ENCODE measurements at places on chromosomes 7 and 10. TPM values are rescaled to one million over a fixed set of nuclear protein-coding genes. Genes with fewer than 3 reads are reported as not detected.

DNA sequence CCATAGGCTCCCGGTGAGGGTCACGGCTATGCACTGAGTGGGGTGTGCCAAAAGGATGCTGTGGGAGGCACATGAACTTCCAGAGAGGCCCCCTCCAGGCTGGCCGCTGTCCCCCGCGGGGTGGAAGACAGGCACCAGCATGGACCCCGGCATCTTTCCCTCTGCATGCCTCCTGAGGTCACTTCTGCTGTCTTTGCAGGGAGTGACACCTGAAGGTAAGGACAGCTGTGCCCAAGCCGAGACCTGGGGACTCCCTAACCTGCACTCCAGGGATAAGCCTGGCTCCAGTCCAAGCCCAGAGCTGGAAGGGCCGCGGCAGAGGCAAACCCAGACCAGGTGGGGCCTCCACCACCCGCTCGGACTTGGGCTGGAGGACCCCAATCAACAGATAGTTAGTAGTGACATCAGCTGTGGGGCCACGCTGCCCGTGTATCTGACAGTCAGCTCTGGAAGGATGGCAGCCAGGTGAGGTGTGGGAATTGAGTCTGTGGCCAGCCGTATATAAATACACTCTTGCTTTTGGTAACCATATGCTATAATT is 340.7 kb upstream of the MKI67 start:
- H3K36me3 ChIP-seq = peaks cover under 1% of the 10 kb centered on the region
- H3K4me3 ChIP-seq = no peak overlapping the region
- no peak for DNase-seq
- no peaks in the 10 kb centered on the region for H3K4me1 ChIP-seq
- H3K27me3 ChIP-seq = no peaks in the 10 kb centered on the region

DNA sequence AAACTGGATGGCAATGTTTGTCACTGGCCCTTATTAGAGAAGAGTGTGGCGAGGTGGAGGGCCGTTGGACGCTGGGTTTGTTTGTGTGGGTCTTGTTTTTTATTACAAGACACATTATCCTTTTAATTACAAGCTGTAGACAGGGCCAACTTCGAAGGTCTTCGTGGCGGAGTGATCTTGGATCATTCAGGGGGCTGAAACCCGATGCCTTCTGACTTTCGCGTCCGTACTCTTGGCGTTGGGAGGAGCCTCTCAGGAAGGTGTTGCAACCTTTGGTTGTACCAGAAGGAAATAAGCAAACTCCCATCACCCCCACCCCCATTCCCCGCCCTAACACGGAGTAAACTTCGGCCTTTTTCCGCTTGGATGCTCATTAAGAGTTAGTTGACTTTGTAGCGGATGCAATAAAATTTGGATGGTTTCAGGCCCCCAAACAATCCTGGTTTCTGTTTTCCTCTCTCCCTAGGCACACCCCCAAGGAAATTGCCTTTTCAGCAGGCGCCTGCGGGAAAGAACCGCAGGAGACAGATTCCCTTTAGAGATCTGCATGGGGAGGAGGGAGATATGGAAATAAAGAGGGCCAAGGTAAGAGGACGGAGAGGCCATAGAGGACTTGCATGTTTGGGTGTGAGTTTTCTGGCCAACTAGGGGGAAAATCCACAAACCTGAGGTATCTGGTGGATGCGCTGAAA is 294.5 kb upstream of the NFE2L3 start:
- DNase-seq = no peak
- H3K4me1 ChIP-seq = peaks cover 5% of the 10 kb centered on the region
- H3K36me3 ChIP-seq = no peaks in the 10 kb centered on the region
- no peak overlapping the region for H3K27ac ChIP-seq
- H3K4me3 ChIP-seq = no peak overlapping the region
- peaks cover 16% of the 10 kb centered on the region for H3K27me3 ChIP-seq

DNA sequence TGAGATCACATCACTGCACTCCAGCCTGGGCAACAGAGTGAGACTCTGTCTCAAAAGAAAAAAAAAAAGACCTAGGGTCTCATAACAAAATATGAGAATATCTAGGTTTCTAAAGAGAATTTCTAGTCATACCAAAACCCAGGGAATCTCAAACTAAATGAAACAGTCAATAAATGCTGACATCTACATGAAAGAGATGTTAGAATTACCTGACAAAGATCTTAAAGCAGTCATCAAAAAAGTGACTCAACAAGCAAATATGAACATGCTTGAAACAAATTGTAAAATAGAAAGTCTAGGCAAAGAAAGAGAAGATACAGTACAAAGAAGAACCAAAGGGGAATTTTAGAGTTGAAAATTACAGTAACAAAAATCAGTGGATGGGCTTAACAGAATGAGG is 26.9 kb upstream of the RET start:
- peaks cover 35% of the 10 kb centered on the region for H3K27me3 ChIP-seq
- no peaks in the 10 kb centered on the region for H3K36me3 ChIP-seq
- no peak overlapping the region for H3K27ac ChIP-seq
- no peak for DNase-seq
- H3K4me3 ChIP-seq = no peak overlapping the region

DNA sequence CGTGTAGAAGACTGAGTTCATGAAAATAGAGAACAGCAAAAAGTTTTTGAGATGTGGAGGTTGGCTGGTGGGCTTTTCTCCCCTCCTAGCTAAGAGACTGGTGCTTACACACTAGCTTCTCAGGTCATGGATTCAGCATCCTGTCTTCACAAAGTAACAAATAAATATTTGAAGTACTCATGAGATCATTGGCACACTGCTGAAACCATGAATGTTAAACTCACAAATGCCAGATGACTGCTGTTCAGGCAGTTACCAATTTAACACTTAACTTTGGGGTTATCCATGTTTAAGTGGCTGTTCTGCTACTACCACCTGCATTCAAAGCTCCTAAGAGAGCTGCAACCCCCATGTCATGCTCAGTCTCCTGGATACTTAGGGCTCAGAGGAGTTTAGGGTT is 119.0 kb upstream of the BET1 start:
- no peaks in the 10 kb centered on the region for H3K4me1 ChIP-seq
- H3K27me3 ChIP-seq = no peaks in the 10 kb centered on the region
- H3K27ac ChIP-seq = no peak overlapping the region
- no peak overlapping the region for H3K4me3 ChIP-seq
- DNase-seq = no peak

- peaks cover 40% of the 10 kb centered on the region for H3K4me1 ChIP-seq
- no peak overlapping the region for H3K27ac ChIP-seq
- H3K4me3 ChIP-seq = no peak overlapping the region
- no peak for DNase-seq
- H3K36me3 ChIP-seq = peaks cover 16% of the 10 kb centered on the region
Measured at GRCh38 chr7:74473116-74473515, 19.4 kb downstream of the GTF2IRD1 start.

- no peak within 1 kb of the TSS for H3K27ac ChIP-seq
- no peaks in the 10 kb centered on the region for H3K4me1 ChIP-seq
- H3K27me3 ChIP-seq = peaks cover 52% of the 10 kb centered on the region
- DNase-seq = no peak
- no peak within 1 kb of the TSS for H3K4me3 ChIP-seq
Measured at GRCh38 chr7:129188372-129188891, at the start of gene SMO. Gene SMO (plus strand): TSS chr7:129188633. CDS start chr7:129189152, 519 bp downstream.

DNA sequence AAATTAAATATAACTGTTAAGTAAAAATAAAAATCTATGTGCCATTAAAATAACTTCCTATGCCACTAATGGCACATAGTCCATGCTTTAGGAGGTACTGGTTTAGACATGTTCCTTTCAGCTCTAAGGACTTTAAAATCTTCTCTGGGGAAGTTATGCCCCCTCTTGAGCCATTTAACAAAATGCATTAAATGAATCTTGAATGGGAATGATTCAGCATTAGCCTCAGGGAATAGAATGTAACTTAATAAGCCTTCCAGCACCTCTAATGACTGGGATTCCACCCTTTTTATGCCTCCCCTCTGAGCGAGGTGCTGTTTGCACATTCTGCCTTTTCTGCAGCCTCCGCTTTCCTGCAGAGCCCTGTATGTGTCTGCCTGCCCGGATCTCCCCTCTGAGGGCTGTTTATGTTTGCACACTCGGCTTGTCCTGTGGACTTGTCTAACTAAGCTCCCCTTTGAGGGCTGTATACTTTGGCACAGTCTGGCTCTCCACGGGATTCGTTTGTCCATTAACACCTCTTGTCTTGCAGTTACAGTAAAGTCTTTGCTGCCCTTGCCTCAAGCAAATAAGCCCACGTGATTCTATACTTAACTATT is 108.4 kb upstream of the HPS1 start:
- H3K27ac ChIP-seq = no peak overlapping the region
- no peak overlapping the region for H3K4me3 ChIP-seq
- H3K27me3 ChIP-seq = peaks cover 18% of the 10 kb centered on the region
- H3K4me1 ChIP-seq = no peaks in the 10 kb centered on the region
- no peak for DNase-seq
- no peaks in the 10 kb centered on the region for H3K36me3 ChIP-seq

The CPN1 gene
- total RNA-seq = not detected

The CTAGE4 gene
- total RNA-seq = 26.0 TPM

- H3K27ac ChIP-seq = no peak overlapping the region
- no peak for DNase-seq
- H3K36me3 ChIP-seq = no peaks in the 10 kb centered on the region
- no peaks in the 10 kb centered on the region for H3K4me1 ChIP-seq
- no peaks in the 10 kb centered on the region for H3K27me3 ChIP-seq
Measured at GRCh38 chr7:153640586-153640985, 411.6 kb upstream of the DPP6 start.

GRCh38 chr7:36863901-36864701 is 139.8 kb upstream of the AOAH start:
- no peak for DNase-seq
- no peaks in the 10 kb centered on the region for H3K36me3 ChIP-seq
- H3K4me1 ChIP-seq = no peaks in the 10 kb centered on the region
- no peaks in the 10 kb centered on the region for H3K27me3 ChIP-seq
- H3K27ac ChIP-seq = no peak overlapping the region
- no peak overlapping the region for H3K4me3 ChIP-seq

GRCh38 chr10:97509120-97509680 is 10.5 kb downstream of the UBTD1 start:
- no peak overlapping the region for H3K27ac ChIP-seq
- H3K4me3 ChIP-seq = no peak overlapping the region
- no peaks in the 10 kb centered on the region for H3K27me3 ChIP-seq
- no peaks in the 10 kb centered on the region for H3K4me1 ChIP-seq

GRCh38 chr10:42960491-42960990 is 116.3 kb upstream of the RET start:
- no peaks in the 10 kb centered on the region for H3K4me1 ChIP-seq
- H3K27me3 ChIP-seq = no peaks in the 10 kb centered on the region
- H3K36me3 ChIP-seq = no peaks in the 10 kb centered on the region
- DNase-seq = peak; percentile 13

- H3K4me1 ChIP-seq = peaks cover 24% of the 10 kb centered on the region
- no peaks in the 10 kb centered on the region for H3K27me3 ChIP-seq
- no peak for DNase-seq
- peaks cover 8% of the 10 kb centered on the region for H3K36me3 ChIP-seq
- peak overlapping the region; percentile 33 for H3K27ac ChIP-seq
- no peak overlapping the region for H3K4me3 ChIP-seq
Measured at GRCh38 chr10:63434866-63435854, 30.6 kb downstream of the JMJD1C start.

DNA sequence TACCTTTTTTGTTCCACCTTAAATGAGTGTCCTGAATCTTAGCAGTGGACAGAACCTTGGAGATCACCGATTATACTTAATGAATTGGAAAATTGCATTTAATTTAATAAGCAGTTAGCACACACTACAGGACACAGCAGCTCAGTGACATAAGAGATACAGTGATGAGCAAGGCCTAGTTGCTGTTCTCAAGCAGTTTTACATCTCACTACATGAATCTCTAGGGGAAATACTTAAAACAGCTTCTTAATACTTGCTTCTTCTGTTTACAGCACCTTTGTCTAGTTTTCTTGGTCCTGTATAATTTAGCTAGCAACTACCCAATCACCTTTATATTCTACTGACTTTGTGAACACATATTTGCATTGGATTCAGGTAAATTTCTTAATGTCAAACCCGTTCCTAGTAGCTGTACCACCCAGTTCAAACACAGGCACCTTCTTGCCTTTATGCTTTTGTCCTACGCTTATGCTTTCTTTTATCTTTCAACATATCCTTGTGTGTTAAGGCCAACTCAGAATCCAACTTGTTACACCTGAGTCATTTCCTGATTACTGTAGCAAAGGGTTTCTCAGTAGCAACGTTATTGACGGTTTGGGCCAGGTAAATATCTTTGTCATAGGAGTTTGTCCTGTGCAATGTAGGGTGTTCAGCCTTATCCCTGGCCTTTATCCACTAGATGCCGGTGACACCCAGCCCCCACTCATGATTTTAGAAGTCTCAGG is 1.8 kb downstream of the STAM start:
- H3K4me3 ChIP-seq = peak overlapping the region; percentile 95
- DNase-seq = peak; percentile 69
- H3K4me1 ChIP-seq = peaks cover 12% of the 10 kb centered on the region
